CD4-positive, alpha-beta T cell treated with Interleukin-1 beta for 1 hour (primary cell): ENCODE measurements at places on chromosomes 1 and 21.

- no peak for DNase-seq
Observed at GRCh38 chr1:226370144-226370923, 37.6 kb downstream of the PARP1 start.

DNA sequence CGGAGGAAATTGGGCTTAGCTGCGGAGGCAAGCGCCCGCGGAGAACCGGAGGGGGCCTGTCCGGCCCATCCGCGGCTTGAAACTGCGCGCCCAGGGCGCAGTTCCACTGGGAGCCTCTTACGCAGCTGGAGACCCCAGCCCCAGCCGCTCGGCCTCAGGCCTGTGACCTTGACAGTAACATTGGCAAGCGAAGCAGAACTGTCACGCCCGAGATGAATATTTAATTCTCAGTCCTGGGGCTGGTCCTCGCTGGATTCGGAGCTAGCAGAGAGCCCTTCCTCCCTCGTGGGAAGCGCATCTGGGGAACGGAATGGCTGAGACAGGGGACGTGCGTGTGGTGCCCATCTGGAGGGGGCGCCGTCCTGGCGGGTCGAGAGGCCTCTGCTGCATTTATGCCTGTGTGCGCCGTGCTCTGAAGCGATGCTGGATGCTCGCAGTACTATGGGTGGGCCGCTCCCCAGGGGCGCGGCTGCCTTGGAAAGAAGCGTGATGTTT, 928 bp downstream of the SLC6A17 start:
- no peak for DNase-seq

- peak; percentile 39 for DNase-seq
Observed at GRCh38 chr1:244796719-244797406, 38.6 kb upstream of the COX20 start.

- DNase-seq: no peak
Observed at GRCh38 chr1:227940791-227941241, 6.9 kb downstream of the WNT9A start.

GRCh38 chr1:10682449-10683309, 113.8 kb downstream of the CASZ1 start:
- DNase-seq: no peak

DNA sequence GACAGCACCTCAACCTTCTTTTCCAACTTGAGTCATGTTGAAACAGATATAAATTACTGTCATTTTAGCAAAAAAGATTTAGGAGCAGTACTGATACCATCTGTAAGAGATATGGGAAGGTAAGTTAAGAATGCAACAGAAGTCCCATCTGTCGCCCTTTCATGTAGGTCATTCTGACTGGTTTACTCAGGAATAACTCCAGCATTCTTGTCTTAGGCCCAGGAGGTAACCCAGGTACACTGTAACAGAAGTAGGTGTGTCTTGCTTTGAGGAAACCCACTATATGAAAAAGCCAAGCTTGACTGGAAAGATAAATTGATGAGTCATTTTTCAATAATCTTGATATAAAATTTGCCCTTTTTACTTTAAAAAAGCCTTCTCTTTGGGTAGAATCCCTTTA, 35.4 kb downstream of the PGM1 start:
- DNase-seq: no peak
